SW 1271 (cell line): ENCODE measurements at places on chromosomes 1 and 21.

GRCh38 chr1:154837672-154838171 lies 32.4 kb downstream of the KCNN3 start:
- DNase-seq: no peak

DNA sequence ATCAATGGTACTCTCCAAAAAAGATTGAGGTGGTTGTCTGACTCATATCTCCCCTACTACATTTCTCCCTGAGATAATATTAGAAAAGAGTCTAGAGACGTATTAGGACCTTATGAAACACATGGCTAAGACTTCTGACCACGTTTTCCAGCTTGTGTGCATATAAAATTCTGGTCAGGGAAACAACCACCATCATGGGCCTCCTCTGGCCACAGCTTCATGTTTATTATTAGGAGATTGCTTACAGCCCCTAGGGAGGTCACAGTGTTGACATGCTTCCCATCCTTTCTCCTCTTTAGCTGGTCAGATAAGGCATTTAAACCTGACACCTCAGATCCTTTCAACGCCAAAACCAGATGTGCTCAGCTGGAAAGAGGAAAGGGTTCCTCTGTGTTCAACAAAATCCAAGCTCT lies 620.2 kb downstream of the PLPP3 start:
- DNase-seq: no peak

GRCh38 chr1:114299331-114299975 lies 145.8 kb upstream of the SYT6 start:
- no peak for DNase-seq

- no peak for DNase-seq
These were observed 50.8 kb upstream of the MACF1 start for GRCh38 chr1:39153684-39154083.

DNA sequence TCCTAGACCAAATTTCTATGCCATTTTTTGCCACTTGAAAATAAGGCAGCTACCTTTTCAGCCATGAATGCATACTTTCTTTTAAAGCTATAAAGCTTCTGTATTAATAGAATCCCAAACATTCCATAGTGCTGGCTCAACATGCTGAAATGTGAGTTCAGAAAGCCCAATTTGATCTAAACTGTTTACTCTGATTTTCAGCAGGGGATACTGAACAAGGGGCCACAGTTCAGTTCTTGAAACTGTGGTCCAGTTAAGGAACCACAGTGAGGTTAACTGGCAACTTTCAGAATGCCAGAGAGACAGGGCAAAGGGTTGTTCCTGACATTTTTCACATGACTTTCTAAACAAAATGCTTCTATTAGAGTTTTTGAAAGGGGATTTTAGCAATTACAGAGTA lies 85.7 kb upstream of the COL11A1 start:
- no peak for DNase-seq

GRCh38 chr1:179016706-179017382 lies 8.8 kb upstream of the FAM20B start:
- DNase-seq: peak; percentile 52

- DNase-seq: no peak
These were observed 20.9 kb downstream of the HENMT1 start for GRCh38 chr1:108639899-108640560.

GRCh38 chr1:16026723-16027484 lies 5.1 kb downstream of the CLCNKA start:
- DNase-seq: no peak

- DNase-seq: no peak
These were observed 86.5 kb downstream of the PATJ start for GRCh38 chr1:61828805-61829204.

DNA sequence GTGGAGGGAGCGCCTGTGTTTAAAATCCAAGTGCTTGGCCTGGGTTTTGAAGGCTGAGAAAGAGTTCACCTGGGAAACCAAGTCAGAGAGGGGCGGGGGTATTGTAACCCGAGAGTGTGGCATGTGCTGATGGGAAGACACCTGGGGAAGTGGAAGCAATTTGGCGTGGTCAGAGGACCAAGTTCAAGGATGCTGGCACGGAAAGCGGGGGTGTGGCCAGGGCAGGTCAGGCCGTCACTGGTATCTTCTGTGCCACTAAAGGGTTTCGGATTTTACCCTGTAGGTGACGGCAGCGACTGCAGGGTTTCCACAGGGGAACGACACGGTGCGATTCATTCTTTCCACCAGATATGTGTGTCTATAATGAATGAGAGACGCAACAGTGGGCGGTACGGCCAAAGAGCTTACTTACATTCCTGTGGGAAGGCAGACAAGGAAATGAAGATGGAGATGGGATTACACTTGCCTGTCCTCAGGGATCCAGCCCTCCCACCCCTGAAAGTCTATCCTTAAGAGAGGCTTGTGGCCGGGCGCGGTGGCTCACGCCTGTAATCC lies 31.3 kb downstream of the CA6 start:
- no peak for DNase-seq

DNA sequence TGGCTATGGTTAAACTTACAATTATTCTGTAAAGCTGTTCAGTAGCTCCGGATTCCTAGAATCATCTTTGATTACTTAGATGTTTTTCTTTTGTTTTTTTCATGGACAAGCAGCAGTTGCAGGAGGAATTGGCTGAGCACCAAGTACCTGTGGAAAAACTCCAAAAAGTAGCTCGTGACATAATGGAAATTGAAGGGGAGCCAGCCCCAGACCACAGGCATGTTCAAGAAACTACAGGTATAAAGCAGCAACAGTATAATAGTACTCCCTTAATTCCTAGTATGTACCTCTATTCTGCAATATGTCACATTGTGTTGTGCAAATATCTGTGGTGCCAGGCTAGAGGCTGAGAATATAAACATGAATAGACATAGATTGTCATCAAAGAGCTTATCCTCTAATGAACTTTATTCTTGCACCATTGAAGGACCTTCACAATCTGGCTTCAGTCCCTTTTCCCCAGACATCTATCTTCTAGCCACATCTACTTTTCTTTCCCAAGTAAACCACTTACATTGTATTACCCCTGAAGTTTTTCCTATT lies 132.3 kb upstream of the BMP8A start:
- no peak for DNase-seq

DNA sequence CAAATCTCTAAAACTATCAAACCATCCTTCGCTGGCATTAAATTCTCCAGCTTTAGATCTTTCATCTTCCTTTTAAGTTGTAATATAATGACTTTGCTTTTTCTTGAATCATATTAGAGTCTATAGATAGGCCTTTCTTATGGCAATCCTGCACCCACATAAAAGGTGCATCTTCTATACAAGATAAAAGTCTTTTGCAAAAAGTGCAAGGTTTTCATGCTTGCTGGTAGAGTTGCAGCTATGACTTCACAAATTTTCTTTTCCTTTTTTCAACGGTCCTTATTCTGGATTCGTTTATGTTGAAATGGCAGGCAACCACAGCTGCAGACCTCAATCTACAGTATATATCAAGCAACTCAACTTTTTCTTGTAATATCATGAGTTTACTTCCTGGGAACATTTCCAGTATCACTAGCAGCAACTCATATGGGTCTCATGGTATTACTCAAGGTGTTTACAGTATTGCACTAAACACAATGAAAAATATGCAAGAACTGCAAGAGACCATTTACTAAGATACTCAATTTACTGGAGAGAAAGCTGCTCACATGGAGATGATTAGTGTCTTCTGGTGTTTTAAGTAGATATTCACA lies 22.1 kb downstream of the OMA1 start:
- DNase-seq: no peak

GRCh38 chr21:45467221-45467779 lies 62.3 kb downstream of the COL18A1 start:
- no peak for DNase-seq

GRCh38 chr1:27872059-27872801 lies at the start of gene THEMIS2:
Gene THEMIS2, plus strand, starts transcription at chr1:27872544. Its CDS starts 28 bp downstream, at chr1:27872572.
- peak; percentile 13 for DNase-seq

DNA sequence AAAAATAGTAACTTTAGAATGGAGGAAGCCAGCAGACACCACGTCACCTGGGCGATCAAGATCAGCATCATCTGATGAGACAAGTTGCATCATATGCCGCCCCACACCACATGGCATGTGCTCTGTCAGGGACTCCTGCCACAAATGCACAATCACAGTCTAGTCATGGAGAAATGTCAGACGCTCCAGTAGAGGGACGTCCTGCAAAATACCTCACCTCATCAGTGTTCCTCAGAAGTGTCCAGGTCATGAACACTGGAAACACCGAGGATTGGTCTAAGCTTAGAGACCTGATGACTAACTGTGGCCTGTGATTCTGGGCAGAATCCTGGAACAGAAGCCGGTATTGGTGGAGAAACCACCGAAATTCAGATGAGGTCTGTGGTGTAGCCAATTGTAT lies 14.3 kb downstream of the ADARB1 start:
- no peak for DNase-seq

GRCh38 chr1:88321706-88322105 lies 362.4 kb upstream of the PKN2 start:
- DNase-seq: no peak

DNA sequence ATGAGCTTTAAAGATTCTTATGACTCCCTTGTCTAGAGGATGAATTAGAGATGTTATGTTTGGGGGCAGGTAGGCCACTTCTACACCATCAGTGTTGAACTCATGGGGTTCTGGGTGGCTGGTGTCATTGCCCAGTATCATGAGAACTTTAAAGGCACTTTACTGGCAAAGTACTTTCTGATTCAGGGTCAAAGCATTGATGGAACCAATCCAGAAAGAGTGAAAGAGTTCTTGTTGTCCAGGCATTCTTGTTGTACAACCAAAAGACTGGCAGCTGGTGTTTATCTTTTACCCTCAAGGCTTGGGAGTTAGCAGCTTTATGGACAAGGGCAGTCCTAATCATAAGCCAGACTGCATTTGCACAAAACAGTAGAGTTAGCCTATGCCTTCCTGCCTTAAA lies 673.0 kb downstream of the USP25 start:
- DNase-seq: no peak

DNA sequence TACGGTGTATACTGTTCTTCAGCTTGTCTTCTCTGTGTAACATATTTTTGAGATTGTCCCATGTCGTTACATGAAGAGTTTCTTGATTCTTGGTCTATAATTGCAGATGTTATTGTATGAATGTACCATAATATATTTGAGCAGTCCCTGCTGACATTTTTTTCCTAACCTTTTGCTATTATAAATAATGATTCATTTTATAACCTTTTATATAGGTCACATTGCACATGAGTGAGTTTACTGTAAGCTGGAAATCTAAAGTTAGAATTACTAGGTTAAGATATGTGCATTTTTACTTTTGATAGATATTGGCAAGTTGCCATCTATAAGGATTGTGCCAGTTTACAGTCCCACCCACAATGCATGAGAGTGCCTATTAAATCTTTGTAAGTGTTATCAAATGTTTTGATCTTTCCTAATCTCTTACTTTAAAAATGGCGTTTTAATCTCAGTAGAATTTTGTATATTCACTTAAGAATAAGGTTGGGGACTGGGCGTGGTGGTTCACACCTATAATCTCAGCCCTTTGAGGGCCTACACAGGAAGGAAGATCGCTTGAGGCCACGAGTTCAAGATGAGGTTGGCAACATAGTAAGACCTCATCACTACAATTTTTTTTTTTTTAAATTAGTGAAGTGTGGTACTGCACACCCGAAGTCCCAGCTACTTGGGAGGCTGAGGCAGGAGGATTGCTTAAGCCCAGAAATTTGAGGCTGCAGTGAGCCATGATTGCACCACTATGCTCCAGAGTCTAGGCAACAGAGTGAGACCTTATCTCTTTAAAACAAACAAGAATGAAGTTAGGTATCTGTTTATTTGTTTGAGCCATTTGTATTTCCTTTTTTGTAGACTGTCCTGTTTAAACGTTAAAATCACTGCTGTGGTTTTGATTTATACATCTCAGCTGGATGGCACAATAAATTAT lies 36.5 kb downstream of the ZMYM1 start:
- no peak for DNase-seq

- DNase-seq: no peak
These were observed 7.4 kb upstream of the INKA2 start for GRCh38 chr1:111746614-111746999.

DNA sequence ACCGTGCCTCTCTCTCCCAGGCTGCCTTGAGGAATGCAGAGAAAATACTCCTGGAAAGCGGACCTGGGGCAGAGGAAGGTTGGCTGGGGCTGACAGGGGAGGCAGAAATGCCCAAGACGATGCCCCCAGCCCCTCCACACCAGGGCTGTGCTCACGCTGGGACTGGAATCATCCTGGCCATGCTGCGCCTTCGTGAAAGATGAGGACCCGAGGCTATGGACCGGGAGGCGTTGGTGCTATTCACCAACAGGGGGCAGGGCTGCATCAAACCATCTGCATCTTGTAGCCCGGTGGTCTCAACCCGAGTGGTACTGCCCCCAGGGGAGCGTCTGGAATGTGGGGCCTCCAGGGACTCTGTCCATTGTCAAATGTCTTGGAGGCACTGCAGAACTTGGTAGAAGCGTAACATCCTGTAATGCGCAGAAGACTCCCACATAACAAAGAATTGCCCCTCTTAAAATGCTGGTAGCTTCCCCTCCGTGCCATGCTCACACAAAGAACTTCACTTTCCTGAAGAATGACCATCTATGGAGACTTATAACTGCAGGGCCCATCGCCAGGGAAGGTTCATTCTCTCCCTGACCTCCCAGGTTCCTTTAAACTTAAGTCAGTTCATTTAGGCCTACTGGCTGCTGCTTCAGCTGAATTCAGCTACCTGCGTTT lies 251.2 kb downstream of the RRAGC start:
- DNase-seq: no peak

- DNase-seq: no peak
These were observed 1.3 kb upstream of the FALEC start for GRCh38 chr1:150514260-150514659.

DNA sequence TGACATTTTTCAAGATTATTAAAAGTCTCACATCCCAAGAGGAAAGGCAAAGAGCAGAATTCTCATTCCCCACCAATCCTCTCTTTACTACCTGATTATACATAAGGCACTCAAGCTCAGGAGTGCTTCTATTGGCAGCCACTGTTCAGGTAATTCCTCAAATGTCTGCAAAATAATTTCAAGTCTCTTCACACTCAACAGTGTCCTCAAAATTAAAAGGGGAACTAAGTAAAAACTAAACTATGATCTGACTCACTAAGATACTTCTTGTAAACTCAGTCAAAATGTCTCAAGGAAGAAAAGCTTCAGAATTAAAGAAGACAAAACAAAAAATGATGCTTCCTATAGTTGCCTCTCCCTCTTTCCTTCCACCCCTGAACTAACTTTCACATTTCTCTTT lies 135.6 kb downstream of the GPATCH2 start:
- no peak for DNase-seq
